Occipital lobe (tissue), 3 donors: ENCODE measurements at places on chromosomes 1 and 21. TPM values are rescaled to one million over a fixed set of nuclear protein-coding genes. Genes with fewer than 3 reads are reported as not detected.
A peak's percentile ranks its signal among the peaks of the same experiment; 100 is the strongest.

The LGR6 gene
- total RNA-seq = 0.62 TPM

GRCh38 chr1:95080446-95080845, 7.7 kb upstream of the ALG14 start:
- no peak for DNase-seq

GRCh38 chr1:59146651-59147358, 150.1 kb upstream of the FGGY start:
- no peak for DNase-seq

The THEMIS2 gene
- total RNA-seq = 3.4 TPM

- no peak for DNase-seq
Observed at GRCh38 chr1:64826991-64827390, 82.1 kb downstream of the RAVER2 start.

DNA sequence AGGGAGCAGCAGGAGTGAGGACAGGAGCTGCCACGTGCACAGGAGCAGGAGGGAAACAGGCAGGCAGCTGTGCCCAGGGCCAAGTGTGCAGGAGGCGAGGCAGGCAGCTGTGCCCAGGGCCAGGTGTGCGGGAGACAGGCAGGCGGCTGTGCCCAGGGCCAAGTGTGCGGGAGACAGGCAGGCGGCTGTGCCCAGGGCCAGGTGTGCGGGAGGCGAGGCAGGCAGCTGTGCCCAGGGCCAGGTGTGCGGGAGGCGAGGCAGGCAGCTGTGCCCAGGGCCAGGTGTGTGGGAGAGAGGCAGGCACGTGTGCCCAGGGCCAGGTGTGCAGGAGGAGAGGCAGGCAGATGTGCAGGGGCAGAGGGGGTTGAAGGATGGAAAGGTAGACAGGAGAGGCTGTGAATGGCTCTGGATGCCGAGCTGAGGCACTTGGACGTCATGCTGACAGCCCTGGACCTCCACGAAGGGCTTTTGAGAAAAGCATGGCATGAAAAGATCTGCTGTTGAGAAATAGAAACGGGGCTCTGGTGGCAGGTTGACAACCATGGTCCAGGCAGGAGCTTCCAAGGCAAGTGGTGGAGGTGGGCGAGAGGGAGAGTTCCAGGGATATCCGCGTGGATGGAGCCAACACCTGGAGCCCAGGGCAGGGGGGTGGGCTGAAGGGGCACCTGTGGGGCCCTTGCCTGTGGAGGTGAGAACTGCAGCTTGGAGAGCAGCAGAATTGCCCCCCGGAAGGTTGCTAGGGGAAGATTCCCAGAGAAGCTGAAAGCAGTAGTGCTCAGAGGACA, 19.1 kb upstream of the NPHP4 start:
- DNase-seq = no peak

GRCh38 chr1:214067853-214068703, 80.3 kb downstream of the PROX1 start:
- DNase-seq = no peak

- DNase-seq = peak; percentile 75
Observed at GRCh38 chr1:65310078-65310587, 790 bp downstream of the DNAJC6 start.
